ENCODE measurements at places on chromosomes 12 and 14.

DNA sequence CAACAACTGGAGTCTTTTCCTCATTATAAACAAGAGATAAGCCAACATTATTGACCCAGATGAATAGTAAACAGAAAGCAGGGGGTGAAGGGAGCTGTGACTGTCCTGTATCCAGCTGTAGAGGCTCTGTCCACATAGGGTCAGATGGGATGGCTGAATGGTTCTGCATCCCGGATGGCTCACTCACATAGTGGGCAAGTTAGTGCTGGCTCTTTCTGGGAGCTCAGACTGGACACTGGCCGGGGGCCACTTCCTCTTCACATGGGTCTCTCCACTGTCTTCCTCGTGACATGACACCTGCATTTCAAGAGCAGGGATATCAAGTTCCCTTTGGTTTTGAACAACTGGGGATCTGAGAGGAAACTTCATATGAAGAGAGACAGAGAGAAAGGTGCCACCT, 969.6 kb upstream of the TMEM132C start:
- DNase-seq = no peak

- DNase-seq = no peak
Observed at GRCh38 chr12:59929110-59929509, 333.3 kb downstream of the SLC16A7 start.

- DNase-seq = no peak
Observed at GRCh38 chr12:119372540-119372939, 38.0 kb downstream of the CCDC60 start.

DNA sequence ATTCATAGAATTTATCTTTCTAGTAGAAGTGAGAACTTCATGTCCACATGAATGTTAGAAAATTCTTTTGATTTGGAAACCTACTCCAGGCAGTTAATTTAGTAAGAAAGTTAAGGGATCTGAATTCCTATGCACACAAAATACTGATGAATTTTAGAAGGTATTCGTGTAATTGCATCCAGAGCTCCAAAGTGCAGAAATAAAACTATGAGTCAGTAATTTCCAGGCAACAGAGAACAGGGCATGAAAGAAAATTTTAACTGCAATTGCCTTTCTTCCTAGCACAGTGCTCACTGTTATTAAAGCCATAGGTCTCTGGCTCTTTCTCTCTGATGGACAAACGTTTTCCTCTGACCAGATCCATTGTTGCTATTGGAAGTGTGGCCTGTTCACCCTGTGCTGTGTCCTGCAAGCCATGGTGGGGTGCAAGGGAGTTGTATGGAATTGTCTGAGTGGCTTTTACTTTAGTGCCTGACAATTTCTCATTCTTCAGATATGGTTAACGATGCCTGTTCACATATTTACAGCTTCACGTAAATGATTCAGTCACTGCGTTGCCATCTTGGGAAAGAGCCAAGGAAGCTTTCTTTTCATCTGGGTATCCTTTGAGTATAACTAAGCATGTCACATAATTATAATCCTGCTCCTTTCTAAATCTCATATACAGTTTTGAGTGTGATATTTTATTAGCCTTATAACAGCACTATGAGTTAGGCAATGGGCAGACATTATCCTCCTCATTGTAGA, 145.1 kb downstream of the ACSS3 start:
- DNase-seq = no peak

DNA sequence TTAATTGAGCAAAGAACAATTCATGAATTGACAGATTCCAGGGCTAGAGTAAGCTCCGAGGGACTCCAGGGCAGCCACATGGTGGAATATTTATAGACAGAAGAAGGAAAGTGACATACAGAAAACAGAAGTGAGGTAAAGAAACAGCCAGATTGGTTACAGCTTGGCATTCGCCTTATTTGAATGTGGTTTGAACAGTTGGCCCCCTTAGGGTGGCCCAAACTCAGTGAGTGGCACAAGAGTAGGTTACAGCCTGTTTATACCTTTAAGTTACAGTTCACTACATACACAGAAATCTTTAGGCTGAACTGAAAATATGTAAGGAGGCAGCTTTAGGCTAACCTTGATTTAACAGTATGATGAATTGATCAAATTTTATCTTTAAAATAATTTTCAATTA, 174.5 kb upstream of the CNOT2 start:
- DNase-seq = no peak

- DNase-seq = no peak
Observed at GRCh38 chr14:42869681-42870080, 1263.0 kb downstream of the LRFN5 start.

GRCh38 chr12:11807458-11807857, 158.0 kb downstream of the ETV6 start:
- DNase-seq = no peak

- DNase-seq = no peak
Observed at GRCh38 chr12:116196752-116197718, 80.5 kb downstream of the MED13L start.

All from stimulated activated CD8-positive, alpha-beta memory T cell treated with anti-CD3 and anti-CD28 coated beads, Interleukin-2, amount 100 ng/mL, for 1 hour (primary cell).